Lower lobe of right lung (tissue), 2 donors: ENCODE measurements at places on chromosomes 3 and 15. TPM values are rescaled to one million over a fixed set of nuclear protein-coding genes. Genes with fewer than 3 reads are reported as not detected.

DNA sequence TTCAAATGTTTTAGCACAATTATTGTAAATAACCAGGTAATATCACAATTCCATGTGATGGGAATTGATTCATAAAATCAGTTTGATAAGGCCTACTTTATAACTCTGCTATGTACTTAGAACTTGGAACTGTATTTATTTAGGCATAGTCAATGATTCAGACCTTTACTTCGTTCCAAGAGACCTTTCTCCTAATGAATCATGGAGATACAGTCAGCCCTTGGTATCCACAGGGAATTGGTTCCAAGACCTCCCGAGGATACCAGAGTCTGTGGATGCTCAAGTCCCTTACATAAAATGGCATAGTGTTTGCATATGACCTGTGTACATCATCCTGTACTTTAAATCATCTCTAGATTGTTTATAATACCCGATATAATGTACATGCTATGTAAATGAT is 60.8 kb upstream of the UMPS start:
- H3K4me1 ChIP-seq = no peaks in the 10 kb centered on the region
- H3K4me3 ChIP-seq = no peak overlapping the region
- H3K36me3 ChIP-seq = peaks cover 7% of the 10 kb centered on the region
- H3K27me3 ChIP-seq = no peaks in the 10 kb centered on the region
- H3K27ac ChIP-seq = no peak overlapping the region
- DNase-seq = no peak

HTR3E gene
- not detected for total RNA-seq

GRCh38 chr3:62529230-62529629 is 155.9 kb upstream of the FEZF2 start:
- H3K4me1 ChIP-seq = no peaks in the 10 kb centered on the region

ESYT3 gene
- total RNA-seq = 40.3 TPM

CDCP1 gene
- 28.7 TPM for total RNA-seq

SI gene
- total RNA-seq = not detected

GXYLT2 gene
- total RNA-seq = 6.7 TPM

RPL32 gene
- 1,243 TPM for total RNA-seq

GRCh38 chr3:154275292-154275691 is 49.0 kb downstream of the DHX36 start:
- no peak overlapping the region for H3K4me3 ChIP-seq
- no peak for DNase-seq
- peaks cover 79% of the 10 kb centered on the region for H3K36me3 ChIP-seq
- H3K4me1 ChIP-seq = no peaks in the 10 kb centered on the region
- no peak overlapping the region for H3K27ac ChIP-seq

DNA sequence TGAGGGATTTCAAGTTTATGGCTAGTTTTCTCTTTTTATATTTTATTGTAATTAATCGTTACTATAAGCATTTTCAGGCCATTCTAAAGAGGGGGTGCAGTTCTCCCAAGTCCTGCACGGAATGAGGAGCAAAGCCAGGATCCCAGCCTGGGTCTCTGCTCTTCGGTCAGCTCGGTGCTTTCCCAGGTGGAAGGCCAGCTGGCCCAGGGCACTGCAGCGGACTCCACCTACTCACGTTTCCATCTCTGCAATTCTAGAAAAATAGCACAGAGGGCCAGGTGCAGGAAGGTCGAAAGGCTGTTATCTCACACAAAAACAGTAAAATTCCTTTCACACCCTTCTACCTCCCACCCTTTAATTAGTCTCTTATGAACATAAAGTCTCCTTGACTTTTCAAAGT is 59.5 kb upstream of the HES1 start:
- DNase-seq = no peak
- peaks cover 4% of the 10 kb centered on the region for H3K27me3 ChIP-seq
- H3K36me3 ChIP-seq = no peaks in the 10 kb centered on the region
- H3K4me3 ChIP-seq = no peak overlapping the region

SNRPN gene
- total RNA-seq = 76.4 TPM

DNA sequence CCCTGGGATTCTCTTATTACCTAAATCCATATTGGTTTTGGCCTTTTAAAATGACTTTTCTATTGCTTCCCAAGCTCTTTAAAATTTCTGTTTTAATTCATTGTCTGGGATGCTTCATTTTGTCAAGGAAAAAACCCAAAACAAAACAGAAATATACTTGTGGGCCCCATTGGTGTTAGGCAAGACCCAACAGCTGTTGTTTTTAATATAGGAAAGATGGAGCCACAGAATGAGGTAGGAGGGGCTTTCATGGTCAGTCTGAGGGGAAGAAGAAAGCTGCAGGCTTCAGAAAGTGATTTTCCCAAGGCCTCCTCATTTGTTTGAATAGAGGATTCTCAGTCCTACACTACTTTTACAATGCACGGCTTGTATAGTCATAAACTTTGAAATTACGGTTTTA is 180.5 kb downstream of the MCTP2 start:
- DNase-seq = no peak
- peaks cover 7% of the 10 kb centered on the region for H3K36me3 ChIP-seq

DNA sequence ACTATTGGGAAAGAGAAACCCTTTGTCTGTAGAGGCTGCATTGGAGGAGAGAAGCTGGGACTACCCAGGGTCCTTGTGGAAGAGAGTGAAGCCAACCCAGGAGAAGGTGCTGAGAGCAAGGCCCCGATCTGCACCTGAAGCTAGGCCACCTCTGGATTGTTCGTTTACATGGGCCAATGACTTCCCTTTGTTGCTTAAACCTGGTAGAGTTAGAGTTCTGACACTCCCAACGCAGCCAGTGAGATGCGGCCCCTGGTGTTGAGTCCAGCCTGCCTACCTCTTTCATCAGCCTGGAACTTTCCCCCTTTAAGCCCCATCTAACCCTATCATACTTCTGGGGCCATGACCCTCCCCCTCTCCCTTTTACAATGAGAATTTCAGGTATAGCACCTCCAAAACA is 30.8 kb downstream of the CCDC13 start:
- DNase-seq = no peak
- H3K27ac ChIP-seq = no peak overlapping the region
- no peak overlapping the region for H3K4me3 ChIP-seq
- H3K27me3 ChIP-seq = no peaks in the 10 kb centered on the region

MYLK gene
- 156 TPM for total RNA-seq

- no peak overlapping the region for H3K27ac ChIP-seq
- H3K4me3 ChIP-seq = no peak overlapping the region
- no peak for DNase-seq
- no peaks in the 10 kb centered on the region for H3K4me1 ChIP-seq
- H3K27me3 ChIP-seq = no peaks in the 10 kb centered on the region
- H3K36me3 ChIP-seq = no peaks in the 10 kb centered on the region
Measured at GRCh38 chr3:152780553-152780952, 54.4 kb upstream of the P2RY1 start.

CCDC80 gene
- total RNA-seq = 148 TPM

GRCh38 chr3:119338754-119339153 is 44.6 kb downstream of the ARHGAP31 start:
- H3K27ac ChIP-seq = no peak overlapping the region
- no peak for DNase-seq
- no peaks in the 10 kb centered on the region for H3K36me3 ChIP-seq
- H3K4me3 ChIP-seq = no peak overlapping the region
- H3K4me1 ChIP-seq = peaks cover 13% of the 10 kb centered on the region

DNA sequence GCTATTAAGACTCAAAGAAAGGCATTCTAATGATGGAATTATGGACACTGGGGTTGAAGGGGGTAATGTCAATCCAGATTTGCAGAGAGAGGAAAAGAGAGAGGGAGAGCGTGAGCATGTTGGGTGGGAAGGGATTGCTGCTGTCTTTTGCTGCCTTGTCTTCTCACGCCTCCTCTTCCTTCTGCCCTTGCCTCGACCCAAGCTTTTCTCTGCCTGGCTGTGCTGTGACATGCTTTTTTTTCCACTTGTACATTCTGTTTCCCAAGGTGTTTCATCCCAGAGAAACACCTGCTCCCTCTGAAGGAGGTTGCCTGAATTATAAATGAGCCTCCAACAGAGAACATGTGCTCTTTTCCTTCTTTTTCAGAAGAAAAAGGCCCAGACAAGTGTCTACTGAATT is 80.3 kb downstream of the BDH1 start:
- H3K4me1 ChIP-seq = no peaks in the 10 kb centered on the region
- H3K27me3 ChIP-seq = no peaks in the 10 kb centered on the region
- DNase-seq = no peak
- no peaks in the 10 kb centered on the region for H3K36me3 ChIP-seq

PPP4R2 gene
- 65.7 TPM for total RNA-seq

FOXB1 gene
- not detected for total RNA-seq
